ENCODE measurements at places on chromosomes 3 and 15. TPM values are rescaled to one million over a fixed set of nuclear protein-coding genes. Genes with fewer than 3 reads are reported as not detected.

TNFAIP8L3 gene
- not detected for total RNA-seq

DNA sequence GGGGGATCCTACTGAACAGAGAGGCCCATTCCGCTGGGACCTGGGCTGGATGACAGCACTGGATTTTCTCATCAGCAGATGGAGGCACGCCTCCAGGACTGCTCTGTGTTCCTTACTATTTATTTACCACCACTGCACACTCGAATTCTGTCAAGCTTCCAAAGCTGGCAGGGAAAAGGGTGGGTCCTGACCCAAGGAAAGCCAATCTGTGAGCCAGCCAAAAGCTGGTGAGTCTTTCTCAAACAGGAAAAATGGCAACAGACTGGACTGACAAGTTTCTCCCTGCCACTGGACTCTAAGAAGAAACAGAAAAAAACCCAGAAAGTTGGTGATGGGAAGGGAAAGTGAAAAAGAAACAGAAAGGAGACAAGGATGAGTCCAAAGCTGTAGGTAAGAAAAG lies 37.8 kb downstream of the CD47 start:
- DNase-seq = no peak

- no peak for DNase-seq
Measured at GRCh38 chr15:80403712-80404056, 498 bp upstream of the ARNT2 start.

DNA sequence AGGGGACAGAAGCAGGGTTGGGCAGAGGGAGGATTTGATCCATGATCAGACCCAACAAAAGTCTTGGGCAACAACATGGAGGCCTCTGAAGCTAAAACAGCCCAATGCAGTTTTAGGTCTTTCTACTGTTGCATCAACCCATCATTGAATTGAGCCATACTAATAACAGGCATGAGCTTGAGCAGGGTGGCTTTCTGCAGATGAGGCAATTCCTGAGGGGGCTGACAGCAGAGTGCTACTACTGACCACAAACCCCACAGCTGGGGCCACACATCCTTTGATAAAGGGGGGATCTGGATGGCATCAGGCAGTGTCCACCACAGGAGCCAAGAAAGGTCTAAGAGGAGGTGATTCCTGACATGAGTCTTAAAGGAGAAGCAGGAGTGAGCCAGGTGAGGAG lies 517.0 kb upstream of the PPP2R3A start:
- no peak for DNase-seq

ERICH6 gene
- not detected for total RNA-seq

Data from epithelial cell of proximal tubule (primary cell).